ENCODE measurements at places on chromosomes 16 and 17.

- no peak for DNase-seq
Measured at GRCh38 chr17:27968206-27968732, 74.2 kb upstream of the NLK start.

- peak; percentile 63 for DNase-seq
Measured at GRCh38 chr17:66373944-66374817, 71.8 kb downstream of the PRKCA start.

GRCh38 chr16:14199199-14199598, 128.1 kb downstream of the MRTFB start:
- DNase-seq = no peak

- DNase-seq = no peak
Measured at GRCh38 chr17:41863074-41863848, 2.0 kb downstream of the KLHL11 start.

DNA sequence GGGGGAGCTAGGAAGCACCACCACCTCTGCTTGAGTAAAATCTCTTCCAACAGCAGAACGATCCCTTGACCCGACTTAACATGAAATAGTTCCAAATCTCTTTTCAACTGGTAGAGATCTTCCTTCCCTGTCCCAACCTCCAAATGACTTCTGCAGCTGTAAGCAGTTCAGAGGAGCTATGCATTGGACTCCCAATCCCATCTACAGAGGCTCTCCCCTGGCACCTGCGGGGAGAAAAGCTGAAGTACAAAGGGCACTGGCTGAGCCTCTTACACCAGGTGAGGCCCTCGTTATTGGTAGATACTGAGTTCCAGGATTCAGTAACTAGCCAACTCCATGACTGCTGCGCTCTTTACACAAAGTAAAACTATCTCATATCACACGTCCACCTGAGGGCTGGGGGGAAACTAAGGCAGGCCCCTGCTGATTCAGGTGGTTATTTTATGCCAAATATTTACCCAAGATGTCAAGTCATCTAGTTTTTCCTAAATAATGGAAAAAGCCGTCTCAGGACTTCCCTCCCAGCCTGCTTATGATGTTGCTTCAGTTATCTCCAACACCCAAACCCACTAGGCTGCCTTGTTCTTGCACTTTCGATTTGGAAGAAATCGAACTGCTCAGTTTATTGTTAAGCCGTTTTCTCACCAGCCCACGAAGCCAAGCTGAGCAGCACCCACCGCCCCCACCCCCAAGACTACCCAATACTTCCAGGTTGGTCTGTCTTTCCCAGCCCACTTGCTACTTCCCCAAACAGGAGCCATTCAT, 3.2 kb downstream of the ACTG1 start:
- DNase-seq = no peak

DNA sequence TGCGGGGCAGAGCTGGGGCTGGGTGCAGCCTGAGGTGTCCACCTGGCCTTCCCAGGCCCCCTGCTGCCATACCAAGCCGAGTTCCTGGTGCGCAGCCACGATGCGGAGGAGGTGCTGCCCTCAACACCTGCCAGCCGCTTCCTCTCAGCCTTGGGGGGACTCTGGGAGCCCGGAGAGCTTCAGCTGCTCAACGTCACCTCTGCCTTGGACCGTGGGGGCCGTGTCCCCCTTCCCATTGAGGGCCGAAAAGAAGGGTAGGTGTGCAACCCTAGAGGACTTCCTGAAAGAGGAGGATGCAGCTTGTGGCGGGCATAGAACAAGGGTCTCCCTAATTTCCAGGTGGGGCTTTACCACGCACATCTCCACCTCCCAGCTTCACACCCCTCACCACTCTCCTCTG, 2.5 kb downstream of the SGCA start:
- DNase-seq = no peak

GRCh38 chr17:6186998-6187397, 116.8 kb downstream of the WSCD1 start:
- no peak for DNase-seq

DNA sequence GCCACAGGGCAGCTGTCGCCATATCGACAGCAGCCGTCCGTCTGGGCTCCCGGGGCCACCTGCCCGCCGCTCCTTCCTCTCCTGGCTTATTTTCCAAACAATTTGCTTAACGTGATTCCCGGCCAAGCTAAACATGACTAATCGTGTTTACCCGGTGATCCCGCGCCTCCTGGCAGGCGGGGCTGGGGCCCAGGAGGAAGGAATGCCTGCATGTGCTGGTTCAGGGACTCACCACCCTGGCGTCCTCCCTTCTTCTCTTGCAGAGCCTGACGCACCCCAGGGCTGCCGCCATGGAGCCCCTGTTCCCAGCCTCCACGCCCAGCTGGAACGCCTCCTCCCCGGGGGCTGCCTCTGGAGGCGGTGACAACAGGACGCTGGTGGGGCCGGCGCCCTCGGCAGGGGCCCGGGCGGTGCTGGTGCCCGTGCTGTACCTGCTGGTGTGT, 6.1 kb downstream of the SSTR5 start:
- DNase-seq = no peak

- DNase-seq = no peak
Measured at GRCh38 chr16:78072275-78072674, 27.2 kb upstream of the WWOX start.

DNA sequence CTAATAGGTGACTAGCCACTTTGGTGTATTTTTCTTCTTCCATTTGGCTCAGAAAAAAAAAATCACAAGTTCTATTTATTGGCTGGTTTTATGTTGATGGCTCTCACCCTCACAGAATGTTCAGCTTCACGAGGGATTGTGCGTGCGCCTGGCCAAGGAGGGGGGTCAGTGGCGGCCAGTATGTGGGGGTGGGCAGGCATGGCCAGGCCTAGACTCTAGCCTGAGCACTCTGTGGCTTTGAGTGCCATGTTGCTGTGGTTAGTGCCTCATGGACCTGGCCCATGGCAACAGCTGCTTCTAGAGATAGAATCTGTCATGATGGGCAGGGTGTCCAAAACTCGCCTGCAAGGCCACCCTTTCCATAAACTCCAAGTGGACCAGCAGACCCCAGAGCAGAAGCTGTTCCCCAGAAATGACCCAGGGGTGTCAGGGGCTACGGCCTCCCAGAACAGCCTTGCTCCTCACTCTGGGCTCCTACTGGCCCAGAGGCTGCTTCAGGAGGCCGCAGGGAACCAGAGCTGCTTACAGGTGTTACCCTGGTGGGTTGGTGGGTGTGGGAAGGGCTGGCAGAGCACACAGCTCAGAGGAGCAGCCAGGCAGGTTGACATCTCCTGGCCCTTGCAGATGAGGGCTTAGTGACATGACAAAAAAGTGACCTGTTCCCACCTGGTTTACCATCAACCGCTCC, 124.9 kb downstream of the SOCS1 start:
- no peak for DNase-seq

DNA sequence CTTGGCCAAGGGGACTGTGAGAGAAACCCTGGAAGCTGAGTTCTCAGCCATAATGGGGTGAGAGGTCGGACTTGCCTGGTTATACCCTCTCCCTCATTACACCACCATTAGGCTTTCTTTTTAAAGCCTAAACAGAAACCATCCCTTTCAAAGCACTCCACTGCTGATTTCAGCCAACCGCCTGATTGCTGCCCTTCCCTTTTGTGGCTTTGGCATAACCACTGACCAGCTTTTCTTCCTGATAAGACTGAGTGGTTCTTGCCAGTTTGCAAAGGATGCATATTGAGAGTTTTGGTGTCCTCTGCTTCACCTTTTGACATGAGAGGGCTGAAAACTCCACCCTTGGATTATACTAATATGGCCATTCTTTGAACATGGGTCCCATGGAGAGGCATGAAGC, 308.2 kb upstream of the GOT2 start:
- no peak for DNase-seq

DNA sequence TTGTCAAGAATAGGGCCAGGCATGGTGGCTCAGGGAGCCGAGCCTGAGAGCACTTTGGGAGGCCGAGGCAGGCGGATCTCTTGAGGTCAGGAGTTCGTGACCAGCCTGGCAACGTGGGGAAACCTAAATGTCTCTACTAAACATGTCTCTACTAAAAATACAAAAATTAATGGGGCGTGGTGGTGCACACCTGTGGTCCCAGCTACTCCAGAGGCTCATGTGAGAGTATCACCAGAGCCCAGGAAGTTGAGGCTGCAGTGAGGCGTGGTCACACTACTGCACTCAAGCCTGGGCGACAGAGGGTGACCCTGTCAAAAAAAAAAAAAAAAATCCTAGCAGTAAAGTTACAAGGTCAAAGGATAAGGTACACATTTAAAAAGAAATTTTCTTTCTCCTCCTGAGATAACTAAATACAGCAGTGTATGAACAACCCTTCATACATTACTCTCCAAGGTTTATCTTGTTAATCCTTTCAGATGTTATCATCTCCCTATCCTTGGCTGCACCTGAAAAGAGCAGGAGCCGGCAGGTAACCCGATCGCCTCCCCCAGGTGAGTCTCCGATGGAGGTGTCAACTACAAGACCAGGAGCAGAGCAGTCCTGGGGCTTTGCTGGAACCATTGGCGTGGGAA, 122.3 kb downstream of the GOSR1 start:
- no peak for DNase-seq

DNA sequence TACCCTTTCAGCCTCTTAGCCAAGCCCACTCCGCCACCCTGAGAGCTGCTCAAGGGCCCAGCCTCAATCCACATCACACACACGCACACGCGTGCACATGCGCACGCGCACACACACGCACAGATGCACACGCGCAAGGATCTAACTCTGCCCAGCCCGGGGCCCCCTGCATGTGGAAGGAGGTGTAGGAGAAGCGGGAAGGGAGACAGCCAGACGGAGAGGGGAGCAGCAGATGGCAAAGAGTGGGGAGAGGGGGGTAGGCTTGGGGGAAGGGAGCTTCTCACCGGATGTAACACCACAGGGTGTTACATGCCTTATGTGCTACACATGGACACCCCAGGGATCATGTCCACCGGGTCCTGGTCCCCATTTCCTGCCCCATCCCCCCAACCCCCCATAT, 15.3 kb downstream of the DLG4 start:
- no peak for DNase-seq

- DNase-seq = no peak
Measured at GRCh38 chr17:42803074-42803883, 4.6 kb downstream of the CNTD1 start.

GRCh38 chr17:38322156-38322779, 21.5 kb downstream of the GPR179 start:
- DNase-seq = no peak

DNA sequence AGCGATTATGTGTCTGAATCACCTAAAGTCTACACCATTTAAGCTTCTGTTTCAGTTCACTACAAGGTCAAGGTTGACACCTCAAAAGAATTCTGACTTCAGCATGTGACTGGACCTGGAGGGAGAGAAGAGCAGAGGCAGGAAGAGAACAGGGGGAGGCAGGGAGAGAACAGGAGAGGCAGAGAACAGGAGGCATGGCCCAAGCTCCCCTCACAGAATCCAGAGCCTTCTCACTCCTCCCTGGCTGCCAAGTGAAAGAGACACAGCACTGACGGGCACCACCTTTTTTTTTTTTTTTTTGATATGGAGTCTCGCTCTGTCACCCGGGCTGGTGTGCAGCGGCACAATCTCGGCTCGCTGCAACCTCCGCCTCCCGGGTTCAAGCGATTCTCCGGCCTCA, 11.4 kb downstream of the GGA2 start:
- no peak for DNase-seq

- DNase-seq = no peak
Measured at GRCh38 chr17:57580055-57580739, 164.9 kb downstream of the CCDC182 start.

DNA sequence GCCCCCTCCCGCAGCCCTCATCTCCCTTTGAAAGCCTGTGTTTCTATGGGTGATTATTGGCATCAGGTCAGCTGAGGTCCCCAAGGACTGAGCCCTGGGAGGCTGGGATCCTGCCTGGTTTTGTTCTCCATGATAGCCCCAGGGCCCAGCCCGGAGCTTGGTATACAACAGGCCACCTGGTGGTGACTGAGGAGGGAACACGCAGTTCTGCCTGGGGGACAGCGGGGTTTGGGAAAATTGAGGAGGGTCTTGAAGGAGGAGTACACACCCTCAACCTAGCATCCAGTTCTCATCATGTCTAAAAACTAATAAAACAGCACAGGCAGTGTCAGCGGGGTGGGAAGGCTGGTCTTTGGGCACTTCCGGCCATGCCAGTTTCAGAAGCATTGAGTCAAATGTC, 335.1 kb downstream of the CPPED1 start:
- DNase-seq = no peak

DNA sequence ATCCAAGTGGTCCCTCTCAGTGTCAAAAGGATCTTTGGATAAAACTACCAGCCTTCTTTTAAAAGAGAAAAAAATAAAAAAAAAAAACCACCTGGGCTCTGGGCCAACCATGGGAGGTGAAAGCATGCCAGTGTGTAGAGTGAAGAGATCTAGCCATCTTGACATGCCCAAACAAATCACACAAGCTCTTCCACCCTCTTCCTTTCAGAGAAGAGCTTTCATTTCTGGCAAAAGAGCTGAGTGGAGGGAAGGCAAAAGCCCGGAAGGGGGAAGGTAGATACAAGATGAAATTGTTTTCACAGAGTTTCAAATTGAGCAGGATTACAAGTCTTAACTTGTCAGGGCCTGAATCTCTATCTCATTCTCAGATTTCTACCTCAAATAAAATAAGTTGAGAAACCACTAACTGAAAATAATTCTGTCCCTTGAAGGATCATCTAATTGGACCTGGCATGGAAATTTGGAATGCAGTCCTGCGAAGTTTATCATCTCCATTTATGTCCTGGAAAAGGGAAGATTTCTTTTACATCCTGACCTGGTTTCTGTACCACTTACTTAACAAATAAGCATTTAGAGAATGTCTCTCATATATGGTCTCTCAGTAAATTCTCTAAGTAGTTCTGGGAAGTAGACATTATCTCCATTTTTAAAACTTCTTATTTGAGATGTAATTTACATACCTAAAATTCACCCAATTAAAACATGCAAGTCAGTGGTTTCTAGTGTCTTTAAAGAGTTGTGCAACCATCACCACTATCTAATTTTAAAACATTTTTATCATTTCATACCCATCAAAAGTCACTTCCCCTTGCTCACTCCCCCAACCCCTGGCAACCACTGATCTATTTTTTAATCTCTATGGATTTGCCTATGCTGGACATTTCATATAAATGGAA, 93.7 kb downstream of the TANGO6 start:
- no peak for DNase-seq

GRCh38 chr16:49470513-49470991, 96.9 kb downstream of the C16orf78 start:
- DNase-seq = no peak

DNA sequence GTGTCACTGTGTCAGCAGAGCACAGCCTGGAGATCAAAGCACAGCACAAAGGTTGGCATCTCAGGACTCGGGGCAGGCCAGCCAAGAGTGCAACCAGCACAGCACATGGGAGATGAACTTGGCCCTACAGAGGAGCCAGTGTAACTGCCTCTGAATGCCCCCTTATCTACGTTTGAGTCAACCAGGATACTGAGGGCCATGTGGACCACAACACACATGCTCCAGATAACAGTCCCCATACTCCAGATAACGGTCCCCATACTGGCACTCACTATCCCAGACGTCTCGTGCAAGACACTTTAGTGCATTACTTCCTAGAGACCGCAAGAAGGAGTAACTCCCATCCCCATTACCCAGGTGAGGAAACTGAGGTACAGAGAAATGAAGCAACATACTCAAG, 88.2 kb downstream of the XYLT1 start:
- DNase-seq = no peak

All from NCI-H187 treated with DMSO at 0.1 percent for 48 hours (cell line).